AG08395 (cell line): ENCODE measurements at places on chromosomes 16 and 17.

GRCh38 chr16:66948134-66948836, 12.8 kb upstream of the CES3 start:
- peak; percentile 28 for DNase-seq

GRCh38 chr16:13957197-13958078, 37.5 kb downstream of the ERCC4 start:
- peak; percentile 77 for DNase-seq

DNA sequence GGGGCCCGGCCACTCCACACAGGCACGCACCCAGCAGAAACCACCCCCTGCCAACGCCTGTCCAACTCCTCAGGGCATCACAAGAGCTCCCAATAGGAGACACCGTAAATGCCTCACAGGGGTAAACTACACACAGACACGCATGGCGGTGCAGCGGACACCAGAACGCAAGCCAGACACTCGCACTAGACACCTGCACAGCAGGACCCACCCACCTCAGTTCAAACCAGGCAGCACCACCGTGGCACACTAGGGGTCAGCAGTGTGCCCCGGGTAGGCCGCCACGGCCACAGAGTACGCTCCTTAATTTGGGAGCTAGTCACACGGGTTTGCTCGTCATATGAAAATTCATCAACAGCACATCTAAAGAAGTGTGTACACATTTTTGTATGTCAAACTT, 3.4 kb downstream of the SLC38A10 start:
- peak; percentile 70 for DNase-seq

- DNase-seq = no peak
These were observed 2.3 kb upstream of the HOXB2 start for GRCh38 chr17:48546924-48547807.

DNA sequence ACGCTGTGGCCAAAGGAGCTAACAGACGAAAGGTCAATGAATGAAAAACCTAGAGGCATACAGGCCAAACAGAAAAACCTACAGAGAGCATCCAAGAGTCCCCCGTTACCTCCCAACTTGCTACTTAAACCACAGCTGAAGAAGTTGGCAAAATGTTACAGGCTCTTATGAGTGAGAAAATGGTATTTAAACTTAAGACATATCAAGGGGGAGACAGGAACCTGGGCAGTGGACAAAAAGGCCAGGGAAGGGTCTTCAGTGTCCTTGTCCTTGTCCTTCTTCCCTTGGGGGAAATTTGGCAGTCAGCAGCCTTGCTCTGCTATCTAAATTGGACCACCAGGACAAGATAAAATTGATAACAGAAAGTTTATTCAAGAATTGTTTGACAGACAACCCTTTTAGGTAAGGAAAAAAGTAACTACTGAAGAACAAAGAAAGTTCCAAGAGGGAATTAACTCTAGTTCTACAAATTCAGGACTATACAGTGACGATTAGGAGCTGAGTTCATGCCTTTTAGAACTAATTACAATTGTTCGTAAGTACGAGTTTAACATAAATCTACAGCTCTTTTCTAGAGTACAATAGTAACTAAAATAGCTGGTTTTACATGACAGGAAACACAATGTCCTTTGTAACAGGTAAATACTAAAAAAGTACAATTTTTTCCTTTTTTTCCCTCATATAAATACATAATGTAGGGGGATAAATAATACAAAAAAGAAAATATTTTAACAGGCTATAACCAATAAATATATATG, 3.8 kb upstream of the HOXB2 start:
- DNase-seq = no peak

GRCh38 chr17:7384489-7385081, 3.7 kb downstream of the TNK1 start:
- no peak for DNase-seq

DNA sequence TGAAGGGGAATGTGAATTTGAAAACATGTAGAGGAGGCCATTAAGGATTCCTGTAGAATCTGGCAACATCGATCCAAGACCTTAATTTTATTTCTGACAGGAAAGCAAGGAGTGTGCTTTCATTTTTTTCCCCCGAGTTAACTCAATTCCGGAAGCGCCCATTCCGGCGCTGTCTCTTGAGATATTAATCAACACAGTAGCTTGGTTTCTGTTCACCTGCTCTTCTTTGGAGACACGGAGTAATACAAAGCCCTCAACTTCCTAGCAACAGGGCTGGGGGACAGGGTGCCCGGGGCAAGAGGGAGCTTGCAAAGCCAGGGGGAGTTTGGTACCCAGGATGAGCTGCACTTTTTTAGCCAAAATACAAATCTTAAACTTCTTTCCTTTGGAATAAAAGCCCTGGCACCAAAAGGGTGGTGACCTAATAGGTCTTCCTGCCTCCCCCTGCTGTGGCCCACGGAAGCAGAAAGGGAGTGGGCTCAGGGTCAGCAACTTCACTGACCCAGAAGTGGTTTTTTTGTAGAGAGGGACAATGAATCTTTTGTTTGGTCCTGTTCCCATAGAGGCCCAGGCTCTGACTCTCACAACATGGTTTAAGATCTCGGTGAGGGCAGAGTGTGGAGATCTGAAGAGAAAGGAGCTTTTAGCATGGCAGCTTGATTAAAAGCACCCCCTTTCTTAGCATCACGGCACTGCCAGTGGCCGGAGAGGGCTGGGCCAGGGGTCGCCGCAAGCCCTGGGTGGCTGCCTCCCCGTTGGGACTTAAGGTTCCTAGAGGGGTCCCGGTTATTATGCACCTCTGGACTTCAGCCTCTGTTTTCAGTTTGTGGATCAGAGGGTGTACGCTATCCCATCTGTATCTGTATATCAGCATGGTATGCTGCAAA, 207.3 kb downstream of the CCDC182 start:
- DNase-seq = no peak

GRCh38 chr17:29568331-29569244, at the start of gene TP53I13:
Gene TP53I13, plus strand, starts transcription at chr17:29568701. Its CDS starts 58 bp downstream, at chr17:29568759.
- peak; percentile 78 for DNase-seq

- no peak for DNase-seq
These were observed 4.0 kb downstream of the ITGAD start for GRCh38 chr16:31397096-31397660.

DNA sequence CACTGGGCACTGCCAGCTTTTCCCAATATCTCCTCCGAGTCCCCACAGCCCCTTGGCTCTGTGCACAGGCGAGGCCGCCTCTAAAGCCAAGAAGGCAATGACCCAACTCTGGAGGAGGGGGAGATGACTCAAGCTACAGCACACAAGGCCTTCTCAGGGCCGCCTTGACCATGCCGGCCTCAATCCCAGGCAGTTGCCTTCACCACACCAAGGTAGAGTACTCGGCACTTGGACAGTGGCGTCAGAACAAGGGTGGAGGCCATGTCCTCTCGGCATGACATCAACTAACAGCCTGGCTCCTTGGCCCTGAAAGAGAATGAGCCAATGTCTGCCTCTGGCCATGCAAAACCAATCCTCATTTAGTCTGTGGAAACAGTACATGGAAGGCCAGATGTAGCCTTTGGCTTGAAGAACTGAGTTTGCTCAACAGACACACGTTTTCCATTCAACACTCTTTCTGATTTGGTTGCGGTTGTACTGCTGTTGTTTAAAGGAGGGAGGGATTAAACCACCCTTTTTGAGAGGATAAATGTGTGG, 139.6 kb downstream of the XYLT1 start:
- DNase-seq = peak; percentile 61

- peak; percentile 59 for DNase-seq
These were observed 93.3 kb downstream of the MYO1D start for GRCh38 chr17:32783602-32784001.

DNA sequence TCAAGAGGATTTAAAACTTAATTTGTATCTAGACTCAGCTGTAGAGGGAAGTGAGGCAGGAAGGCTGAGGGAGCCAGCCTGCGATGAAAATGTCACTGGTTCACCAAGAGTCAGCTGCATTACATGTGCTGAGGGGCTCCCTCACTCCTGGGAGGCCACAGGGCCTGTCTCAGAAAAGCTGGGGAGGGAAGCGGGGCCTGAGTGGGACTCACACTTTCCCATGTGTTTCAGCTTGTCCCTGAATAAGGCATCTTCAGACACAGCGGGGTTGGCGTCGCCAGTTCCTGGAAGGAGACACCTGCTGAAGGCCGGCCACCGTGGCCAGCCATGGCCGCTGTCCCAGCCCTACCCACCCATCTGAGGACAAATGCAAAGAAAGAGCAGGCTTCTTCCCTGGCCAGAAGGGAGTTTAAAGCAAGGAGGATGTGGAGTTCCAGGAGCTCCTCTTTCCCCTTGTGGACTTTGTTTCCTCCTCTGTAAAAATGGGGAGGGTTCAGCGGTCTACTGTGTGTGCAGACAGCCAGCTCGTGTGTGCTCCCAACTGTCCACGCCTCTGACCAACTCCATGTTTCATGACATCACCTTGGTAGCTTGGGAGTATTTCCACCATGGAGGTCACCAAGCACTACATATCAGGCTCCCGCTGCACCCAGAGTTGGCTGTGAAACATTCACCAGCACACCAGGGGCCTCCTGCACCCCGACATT, 19.2 kb upstream of the MRPS23 start:
- DNase-seq = no peak

DNA sequence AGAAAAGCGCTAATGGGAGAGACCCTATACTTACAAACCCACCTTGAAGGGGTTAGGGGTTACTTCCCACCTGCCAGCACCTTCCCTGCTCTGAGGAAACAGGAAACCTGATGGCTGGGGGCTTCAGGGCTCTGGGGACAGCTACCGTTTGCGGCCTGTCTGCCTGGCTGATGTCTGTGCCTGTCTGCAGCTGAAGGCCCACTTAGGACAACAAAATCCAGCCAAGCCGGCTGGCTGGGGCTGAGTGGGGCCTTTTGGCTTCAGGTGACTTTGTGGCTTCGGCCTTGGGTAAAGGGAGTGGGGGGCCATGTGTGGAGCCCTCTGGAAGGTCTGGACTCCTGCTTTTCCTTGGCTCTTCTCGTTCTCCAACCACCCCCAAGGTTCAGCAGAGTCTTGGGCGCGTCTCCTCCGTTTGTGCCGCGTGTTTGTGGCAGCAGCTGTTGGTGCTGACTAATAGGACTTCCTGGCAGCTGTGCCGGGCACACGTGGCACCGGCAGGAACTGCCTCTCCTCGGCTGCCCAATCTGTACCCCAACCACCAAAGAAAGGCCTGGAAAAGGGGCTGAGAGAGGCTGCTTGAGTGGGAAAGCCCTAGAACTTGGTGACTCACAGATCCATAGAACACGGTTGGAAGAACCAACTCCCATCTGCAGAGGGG, 186.7 kb downstream of the MSI2 start:
- no peak for DNase-seq

DNA sequence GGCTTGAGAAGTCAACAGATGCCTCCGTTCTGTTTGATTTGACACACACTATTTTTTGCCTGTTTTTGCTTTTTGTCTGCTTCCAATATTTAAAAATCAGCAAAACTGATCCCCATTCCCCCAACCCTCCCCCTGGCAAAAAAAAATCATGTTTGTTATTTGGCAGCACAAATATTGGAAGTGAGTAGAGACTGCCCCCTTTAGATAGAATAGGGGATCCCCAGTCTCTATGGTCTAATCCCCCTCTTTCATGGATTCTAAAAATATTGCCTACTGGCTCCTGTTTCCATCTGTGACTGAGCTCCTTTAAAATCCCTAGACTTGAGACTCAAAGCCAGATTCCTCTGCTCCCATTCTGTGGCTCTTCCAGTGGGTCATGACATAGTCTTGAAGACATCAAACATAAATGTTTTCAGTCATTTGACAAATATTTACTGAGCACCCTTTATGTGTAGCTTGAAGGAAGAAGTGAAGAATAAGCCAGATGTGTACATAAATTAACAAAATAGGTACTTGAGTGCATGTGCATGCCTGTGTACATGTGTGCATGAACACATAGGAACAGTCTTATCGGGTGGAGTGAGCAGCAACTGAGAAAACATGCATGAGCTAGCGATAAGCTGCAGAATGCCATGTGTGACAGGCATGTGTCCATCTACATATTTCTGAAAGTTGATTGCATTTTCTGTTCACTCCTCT, 101.2 kb downstream of the SALL1 start:
- no peak for DNase-seq

GRCh38 chr17:40345161-40345993, 19.2 kb downstream of the GJD3 start:
- no peak for DNase-seq

- DNase-seq = no peak
These were observed 2.0 kb downstream of the C16orf87 start for GRCh38 chr16:46828943-46829342.

DNA sequence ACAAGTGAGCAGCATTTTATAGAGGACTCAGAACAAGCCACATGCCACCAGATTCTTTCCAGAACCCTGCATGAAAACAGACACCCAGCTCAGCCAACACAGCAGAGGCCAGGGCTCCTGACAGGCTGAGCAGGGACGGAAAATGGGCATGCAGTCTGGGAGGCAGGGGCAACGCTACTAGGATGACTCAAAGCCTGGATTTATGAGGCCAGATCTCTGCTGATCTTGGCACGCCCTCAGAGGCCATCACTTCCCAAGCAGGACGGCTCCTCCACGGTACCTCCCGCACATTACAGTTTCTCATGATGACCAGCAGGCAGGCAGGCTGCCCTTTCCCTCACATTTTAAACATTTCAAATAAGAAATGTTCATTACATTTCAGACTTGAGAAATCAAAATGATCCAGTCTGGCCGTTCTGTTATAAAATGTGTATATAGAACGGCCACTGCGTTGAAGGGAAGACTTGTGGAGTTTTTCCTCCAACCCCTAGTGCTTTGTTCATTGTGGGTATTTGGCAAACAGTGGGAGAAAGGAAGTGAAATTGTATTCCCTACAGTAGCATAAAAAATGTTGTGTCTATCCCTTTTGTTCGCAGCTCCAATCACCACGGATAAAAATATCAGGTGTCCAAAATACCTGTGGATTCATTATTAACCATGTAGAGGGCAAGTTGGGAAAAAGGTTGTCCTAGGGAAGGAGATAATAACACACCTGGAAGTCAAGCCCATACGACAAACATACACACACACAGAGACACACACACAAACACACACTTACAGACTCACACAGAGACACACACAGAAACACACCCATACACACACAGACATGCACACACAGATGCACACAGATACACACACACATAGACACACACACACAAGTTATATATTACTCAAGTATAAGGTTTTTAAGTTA, 64.8 kb upstream of the ADAMTS18 start:
- DNase-seq = peak; percentile 76

DNA sequence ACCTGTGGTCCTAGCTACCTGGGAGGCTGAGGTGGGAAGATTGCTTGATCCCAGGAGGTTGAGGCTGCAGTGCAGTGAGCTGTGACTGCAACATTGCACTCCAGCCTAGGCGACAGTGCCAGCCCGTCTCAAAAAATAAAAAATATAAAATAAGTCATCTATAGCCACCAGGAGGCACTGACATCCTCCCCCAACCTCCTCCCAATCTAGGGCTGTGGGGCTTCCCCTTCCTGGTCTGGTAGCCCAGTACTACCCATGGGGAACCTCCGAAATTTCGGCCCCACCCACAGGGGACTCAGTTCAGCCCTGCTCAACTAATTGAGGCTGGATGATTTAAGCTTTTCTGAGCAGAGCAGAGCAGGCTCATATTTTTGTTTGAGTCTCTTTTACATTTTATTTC, 3.2 kb downstream of the ZSCAN10 start:
- no peak for DNase-seq

- peak; percentile 96 for DNase-seq
These were observed 15.4 kb downstream of the TNS4 start for GRCh38 chr17:40485851-40486521.

GRCh38 chr16:68698091-68698490, 39.0 kb upstream of the CDH1 start:
- DNase-seq = no peak
